ENCODE measurements at places on chromosomes 4 and X.

DNA sequence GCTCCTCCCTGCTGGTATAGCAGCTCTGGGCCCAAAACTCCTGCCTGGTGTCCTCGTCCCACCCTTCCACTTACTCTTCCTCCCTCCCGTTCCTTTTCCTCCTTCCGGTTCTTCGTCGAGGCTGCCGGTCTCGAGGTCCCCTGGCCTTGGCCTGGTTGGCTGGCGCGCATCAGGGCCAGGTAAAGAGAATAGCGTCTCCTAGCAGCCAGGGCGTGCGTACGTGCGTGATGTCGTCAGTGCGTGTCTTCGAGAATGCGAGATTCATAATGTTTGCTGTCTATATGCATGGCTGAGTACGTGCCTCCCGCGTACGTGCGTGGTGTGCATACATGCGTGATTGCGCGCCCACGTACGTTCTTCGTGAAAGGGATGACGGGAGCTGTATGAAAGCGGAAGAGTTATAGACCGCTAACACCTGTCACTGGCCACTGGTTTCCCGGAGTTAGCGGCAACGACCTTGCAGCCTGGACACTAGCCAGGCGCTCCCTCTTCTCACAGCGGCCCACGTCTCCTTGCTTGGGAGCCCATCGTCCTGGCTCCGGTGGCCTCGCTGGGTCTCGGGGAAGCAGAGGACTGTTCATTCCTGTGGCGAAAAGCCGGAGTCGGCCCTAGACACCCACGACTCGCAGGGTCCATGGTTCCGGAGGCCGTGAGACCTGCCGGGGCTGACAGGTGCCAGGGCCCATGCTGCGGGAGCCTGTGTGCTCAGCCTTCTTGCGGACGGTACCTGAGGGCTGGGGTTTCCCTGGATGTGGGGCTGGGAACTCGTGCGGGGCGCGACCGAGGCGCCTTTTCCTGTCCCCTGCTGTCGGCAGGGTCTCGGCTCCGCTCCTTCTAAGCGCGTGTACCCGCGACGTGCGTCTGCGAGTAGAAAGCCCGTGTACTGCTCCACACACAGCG, at the start of gene EOLA1:
Gene EOLA1 (plus strand): TSS at position 392 of the 900 bp plus-strand sequence. CDS start 4,619 bp downstream, outside the sequence.
- DNase-seq: peak; percentile 66

DNA sequence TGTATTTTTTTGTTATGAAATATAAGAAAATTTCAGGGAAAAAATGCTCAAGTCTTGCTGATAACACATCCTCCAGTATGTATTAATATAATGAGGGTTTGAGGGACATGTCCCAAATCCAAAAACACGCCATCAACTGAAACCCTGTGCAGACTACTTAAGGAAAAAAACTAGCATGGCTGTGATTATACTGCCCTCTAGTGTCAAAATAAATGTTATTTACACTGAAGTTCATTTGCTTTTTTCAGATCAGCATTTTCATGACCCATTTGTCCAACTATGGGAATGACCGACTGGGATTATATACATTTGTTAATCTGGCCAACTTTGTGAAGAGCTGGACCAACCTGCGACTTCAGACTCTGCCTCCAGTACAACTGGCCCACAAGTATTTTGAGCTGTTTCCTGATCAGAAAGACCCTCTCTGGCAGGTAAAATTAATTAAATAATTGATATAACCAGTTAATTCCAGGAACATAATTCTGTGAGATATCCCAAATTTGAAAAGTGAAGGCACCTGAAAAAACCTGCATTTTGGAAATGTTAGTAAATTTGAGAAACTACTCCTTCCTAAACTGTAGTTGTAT, 128.5 kb downstream of the PRSS12 start:
- DNase-seq: no peak

DNA sequence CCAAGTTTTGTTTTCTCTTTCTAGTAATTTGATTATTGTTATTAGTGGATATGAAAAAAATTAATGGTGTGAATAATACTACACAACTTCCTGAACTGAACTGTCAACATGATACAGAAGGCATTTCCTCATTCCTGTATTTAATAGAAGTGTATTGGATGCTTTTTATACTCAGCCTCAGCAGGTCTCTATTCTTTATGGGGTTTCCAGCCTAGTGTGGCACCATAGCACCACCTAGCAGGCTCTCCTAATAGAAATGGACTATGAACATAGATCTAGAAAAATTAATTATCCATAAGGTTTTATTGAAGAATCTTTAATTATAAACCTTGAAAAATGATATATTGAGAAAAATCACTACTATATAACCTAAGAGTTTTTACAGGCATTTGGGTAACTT, 52.4 kb downstream of the GLRB start:
- DNase-seq: no peak

DNA sequence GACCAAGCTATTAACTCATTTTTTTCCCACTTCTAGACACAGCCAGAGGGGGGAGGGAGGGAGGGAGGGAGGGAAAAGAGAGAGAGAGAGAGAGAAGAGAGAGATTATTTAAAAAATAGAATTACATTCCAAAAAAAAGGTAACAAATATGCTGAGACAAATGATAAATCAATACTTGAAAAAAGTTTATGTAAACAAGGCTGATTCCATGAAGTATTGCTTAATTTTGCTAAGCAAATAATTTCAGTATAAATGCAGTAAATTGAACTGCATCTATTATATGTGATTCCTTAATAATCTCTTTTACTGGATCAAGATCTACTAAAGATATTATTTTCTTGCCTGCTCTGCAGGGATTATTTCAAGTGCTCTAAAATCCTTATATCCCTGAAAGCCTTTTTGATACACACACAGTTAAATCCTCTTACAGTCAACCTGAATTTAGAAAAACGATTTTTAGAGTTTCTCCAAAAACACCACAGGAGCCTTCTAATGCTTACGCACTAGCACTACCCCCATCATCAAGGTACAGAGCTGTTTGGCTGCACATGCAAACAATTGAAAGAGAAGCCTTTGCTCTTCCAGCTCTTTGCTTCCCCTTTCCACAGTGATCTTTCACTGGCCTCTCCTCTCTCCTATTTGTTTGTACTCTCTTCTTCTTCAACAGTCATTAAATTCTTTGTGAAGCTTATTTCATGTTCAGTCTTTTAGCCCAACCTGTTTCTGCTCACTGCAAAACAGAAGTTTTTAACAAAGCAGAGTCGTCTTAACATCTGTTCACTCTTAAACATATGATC, 426.3 kb upstream of the FAM241A start:
- DNase-seq: no peak

DNA sequence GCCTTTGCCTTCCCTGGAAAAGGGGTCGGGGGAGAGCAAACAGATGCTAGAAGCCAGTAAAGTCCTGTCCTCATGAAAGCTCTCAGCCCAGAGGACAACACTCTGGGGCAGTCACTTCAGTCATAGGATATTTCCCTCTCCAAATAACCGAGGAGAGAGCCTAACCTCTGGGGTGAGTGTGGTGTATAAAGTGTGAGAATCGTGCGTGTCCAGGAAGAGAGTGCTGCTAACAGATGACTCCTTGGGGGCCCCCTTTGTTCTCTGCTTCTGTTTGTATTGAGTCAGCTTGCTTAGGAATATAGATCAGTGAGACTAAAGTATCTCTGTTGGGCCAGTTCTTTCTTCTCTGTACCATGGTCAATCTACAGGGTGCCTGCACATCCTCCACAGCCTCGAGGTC, 247.2 kb downstream of the PALLD start:
- DNase-seq: no peak

DNA sequence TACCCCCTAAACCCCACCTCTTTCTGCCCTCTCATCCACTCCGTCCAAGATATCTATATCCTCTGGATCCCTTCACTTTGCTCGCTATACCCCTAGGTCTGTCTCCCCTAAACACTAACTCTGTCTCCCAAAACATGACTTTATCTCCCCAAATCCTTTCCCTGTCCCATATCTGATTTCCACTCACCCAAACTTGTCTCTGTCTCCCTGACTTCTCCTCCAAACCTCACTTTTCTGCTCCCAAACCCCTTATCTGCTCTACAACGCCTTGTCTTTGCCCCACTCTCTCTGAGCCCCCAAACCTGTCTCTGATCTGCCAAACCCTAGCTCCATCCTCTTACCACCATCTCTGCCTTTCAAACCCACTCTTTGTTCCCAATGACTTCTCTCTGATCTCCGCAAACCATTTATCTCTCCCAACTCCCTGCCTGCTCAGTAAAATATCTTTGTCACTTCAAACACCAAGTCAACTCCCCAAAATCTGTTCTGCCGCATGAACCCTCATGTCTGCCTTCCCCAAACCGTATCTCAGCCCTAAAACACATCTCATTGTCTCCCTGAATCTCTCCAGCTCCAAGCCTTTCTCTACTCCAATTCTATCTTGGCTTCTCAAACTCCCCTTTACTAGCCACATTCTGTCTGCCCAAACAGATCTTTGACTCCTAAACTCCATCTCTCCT, 575 bp downstream of the GATA1 start:
- DNase-seq: no peak

- peak; percentile 11 for DNase-seq
Measured at GRCh38 chrX:7083468-7084396, 63.8 kb upstream of the STS start.

- no peak for DNase-seq
Measured at GRCh38 chrX:119145241-119145653, 17.6 kb upstream of the KIAA1210 start.

DNA sequence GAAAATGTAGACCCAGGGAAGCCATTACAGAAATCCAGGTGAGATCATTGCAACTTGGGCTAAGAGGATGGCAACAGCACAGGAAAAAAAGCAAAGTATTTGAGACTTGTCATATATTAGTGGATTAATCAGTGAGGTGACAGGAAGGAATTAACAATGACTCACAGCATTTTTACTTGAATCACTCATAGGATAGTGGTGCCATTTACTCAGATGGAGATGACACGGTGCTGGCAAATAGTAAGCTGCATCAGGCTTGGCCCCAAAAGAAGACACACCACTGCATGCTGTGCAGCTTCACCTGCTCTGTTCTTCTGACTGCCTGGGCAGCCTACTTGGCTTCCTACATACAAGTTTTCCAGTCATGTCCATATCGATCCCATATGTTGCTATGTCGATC, 144.8 kb downstream of the FRYL start:
- DNase-seq: no peak

DNA sequence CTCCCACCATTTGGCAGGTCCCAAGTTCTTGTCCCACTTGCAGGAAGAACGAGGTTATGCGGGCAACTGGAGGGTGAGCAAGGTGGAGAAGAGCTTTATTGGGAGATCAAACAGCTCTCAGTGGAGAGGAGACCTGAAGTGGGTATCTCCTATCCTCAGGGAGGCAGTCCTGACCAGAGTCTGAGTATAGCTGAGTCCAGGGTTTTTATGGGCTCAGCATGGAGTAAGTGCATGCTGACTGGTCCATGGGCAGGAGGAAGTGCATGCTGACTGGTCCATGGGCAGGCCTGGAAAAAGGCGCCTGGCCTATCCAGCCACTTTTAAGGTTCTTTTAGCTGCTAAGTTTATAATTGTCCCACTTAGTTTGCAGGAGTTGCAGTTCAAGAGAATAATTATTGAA, 7.4 kb upstream of the HNRNPD start:
- no peak for DNase-seq

DNA sequence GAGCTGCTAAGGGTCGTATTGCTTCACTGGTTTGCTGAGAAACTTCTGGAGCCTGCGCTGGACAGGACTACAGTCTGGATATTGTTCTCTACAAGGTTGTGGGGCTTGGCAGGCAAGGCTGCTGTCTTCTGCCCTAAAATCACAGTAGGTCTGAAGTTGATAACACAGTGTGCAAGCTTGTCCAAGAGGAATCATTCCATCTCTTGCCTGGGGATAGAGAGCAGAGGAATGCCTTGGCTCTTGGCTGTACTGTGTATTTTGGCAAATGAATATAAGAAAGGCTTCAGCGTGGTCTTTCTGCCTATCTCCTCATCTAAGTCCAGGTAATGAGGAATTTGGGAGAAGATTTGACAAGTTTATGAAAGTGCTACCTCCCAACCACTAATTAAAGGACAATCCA, 9.4 kb upstream of the RASL11B start:
- no peak for DNase-seq

DNA sequence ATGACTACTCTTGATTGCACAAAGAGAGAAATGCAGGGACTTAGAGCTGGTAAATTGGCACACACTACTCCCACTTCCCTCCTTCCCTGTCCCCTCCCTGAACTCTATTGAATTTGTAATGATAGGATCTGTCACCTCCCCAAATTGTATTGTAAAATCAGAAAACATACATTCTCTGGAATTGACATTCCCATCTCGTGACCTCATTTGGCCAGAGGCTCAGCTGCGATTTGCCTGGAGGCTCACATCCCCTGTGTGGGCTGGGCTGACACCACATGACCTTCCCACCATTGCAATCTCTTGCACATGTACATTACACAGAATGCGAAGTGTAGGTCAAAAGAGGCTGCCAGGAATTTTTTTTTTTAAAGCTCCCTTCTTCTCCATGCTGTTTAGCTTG, 172.1 kb downstream of the MID1IP1 start:
- no peak for DNase-seq

- no peak for DNase-seq
Measured at GRCh38 chr4:78432896-78433295, 118.7 kb upstream of the ANXA3 start.

- DNase-seq: no peak
Measured at GRCh38 chrX:16711893-16712547, 449 bp downstream of the CTPS2 start.

- DNase-seq: no peak
Measured at GRCh38 chrX:31604629-31605221, 532.9 kb upstream of the FTHL17 start.

- DNase-seq: no peak
Measured at GRCh38 chr4:106835919-106836318, 200.2 kb downstream of the DKK2 start.

Measured in stimulated activated CD4-positive, alpha-beta T cell treated with anti-CD3 and anti-CD28 coated beads, Interleukin-15, amount 100 ng/mL, for 1 hour (primary cell).